ENCODE measurements at places on chromosomes 16 and 17.

- no peak for DNase-seq
These were observed 19.5 kb upstream of the USP10 start for GRCh38 chr16:84680165-84680842.

- DNase-seq = no peak
These were observed 320.0 kb downstream of the FOXL1 start for GRCh38 chr16:86898386-86898785.

GRCh38 chr17:74597069-74597790 is 5.1 kb upstream of the CD300LD start:
- DNase-seq = no peak

GRCh38 chr16:11836650-11837244 is 14.6 kb downstream of the RSL1D1 start:
- DNase-seq = no peak

DNA sequence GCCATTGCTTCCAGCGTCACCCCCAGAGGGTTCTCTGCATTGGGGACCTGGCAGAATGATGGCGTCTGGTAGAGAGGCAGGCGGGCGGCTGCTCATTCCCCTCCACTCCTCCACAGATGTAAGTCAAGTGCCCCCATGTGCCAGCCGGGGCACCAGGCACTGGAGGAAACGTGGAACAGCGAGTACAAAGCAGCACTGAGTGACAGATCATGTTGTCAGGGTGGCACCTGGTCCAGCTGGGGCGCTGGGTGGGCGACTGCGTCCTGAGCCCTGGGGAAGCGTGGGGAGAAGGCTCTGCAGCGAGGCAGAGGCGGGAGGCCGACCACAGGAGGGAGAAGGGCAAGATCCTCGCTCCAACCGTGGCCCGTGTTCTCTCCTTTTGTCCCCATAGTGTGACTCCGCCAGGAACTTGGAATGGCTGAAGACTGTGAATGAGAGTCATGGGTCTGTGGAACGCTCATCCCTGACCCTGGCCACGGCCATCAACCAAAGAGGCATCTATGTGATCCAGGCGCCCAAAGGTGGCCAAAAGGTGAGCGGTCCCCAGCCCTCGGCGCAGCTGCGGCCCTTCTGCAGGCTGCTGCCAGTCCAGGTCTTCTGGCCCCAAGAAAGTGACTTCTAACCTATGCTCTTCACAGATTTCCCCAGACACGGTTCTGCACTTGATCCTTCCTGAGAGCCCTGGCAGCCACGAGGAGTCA is 76.7 kb downstream of the RNF213 start:
- DNase-seq = no peak

GRCh38 chr16:89931305-89931896 is 8.3 kb downstream of the TUBB3 start:
- no peak for DNase-seq

DNA sequence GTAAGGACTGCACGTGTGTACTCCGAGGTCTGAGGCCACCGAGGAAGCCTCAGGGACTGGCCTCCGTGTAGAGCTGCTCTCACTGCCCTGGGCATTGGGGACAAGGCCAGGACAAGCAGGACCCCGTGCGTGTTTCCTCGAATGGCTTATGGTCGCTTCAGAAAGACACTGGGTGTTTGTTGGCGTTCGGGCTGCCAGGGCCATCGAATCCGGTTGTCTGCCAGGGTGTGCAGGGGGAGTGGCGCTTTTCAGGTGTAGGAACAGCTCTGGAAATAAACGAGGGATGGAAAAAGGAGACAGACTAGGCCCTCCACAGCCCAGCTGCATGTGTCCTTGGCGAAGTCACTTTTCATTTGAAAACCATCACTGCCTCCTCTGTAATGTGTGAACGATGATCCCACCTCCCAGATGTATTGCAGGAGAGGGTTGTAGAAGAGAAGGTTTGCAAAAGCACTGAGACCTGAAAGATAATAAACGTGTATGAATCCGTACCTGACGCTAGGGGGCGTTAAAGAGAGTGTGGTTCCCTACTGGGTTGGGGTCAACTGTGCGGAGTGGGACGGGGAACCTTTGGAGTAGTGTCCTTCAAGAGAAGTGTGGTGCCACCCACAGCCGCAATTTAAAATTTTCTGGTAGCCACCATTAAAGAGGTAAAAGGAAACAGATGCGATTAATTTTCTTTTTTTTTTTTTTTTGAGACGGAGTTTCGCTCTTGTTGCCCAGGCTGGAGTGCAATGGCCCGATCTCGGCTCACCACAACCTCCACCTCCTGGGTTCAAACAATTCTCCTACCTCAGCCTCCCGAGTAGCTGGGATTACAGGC is 2.1 kb upstream of the ZSCAN10 start:
- DNase-seq = peak; percentile 27

GRCh38 chr17:19958023-19958422 is 19.6 kb downstream of the AKAP10 start:
- no peak for DNase-seq

- no peak for DNase-seq
These were observed 43.5 kb downstream of the MAP1LC3B start for GRCh38 chr16:87435372-87436224.

GRCh38 chr17:12826431-12826830 is 37.1 kb downstream of the ARHGAP44 start:
- DNase-seq = no peak

DNA sequence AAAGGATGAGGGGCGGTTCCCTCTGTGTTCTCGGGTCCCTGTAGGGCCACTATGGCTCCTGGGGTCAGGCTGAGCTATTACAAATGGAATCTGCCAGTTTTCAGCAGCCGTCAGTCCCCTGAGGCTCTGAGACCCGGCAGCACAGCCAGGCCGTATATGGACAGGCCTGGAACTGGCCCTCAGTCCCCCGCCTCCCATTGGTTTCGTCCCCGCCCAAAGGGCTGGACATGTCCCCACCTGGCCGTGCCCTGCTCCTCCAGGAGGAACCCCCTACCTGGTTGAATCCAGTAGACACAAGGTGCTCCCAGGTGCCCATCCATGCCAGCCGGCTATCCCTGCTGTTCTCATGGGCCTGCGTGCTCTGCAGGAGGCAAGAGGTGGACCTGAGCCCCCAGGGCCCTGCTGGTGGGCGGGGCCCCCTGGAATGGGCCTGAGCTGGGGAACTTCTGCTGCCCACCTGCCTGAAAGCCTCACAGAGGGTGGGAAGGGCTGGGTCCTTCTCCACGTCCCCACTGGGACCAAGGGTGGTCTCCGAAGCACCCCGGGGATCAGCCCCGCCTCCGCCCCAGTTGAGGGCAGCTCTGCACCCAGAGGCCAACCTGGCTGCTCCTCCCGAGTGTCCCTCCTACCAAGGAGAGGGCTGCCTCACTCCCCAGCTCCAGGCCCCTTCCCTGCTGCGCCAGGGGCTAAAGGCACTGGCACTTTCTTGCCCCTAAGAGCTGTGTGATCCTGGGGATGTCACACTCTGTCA is 16.8 kb downstream of the VASN start:
- no peak for DNase-seq

- DNase-seq = no peak
These were observed 34.4 kb downstream of the CPD start for GRCh38 chr17:30413109-30413508.

- DNase-seq = no peak
These were observed 298.8 kb upstream of the IRX3 start for GRCh38 chr16:54585094-54585997.

DNA sequence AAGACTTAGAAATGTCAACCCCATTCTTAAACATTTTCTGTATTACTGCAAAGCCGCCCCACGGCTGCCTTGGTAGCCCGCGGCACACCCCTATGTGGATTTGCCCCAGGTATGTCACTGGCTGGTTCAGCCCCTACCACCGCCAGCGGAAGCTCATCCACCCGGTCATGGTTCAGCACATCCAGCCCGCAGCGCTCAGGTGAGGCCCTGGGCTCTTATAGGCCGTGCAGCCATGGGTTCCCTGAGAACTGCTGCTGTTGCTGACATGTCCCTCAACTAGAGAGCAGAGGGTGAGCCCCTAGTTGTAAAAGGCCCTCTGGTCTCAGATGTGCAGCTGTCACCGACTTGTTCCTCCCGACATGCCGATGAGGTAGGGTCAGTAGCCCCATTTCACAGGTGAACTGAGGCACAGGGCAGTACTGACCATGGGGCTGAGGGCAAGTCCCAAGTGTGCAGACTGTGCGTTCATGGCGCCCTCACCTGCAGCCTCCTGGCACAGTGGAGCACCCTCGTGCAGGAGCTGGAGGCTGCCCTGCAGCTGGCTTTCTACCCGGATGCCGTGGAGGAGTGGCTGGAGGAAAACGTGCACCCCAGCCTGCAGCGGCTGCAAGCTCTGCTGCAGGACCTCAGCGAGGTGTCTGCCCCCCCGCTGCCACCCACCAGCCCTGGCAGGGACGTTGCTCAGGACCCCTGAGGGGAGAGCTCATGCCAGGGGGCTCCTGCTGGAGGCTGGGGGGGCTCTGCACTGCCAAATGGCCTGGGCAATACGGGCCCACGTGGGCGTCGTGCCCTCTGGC is 8.7 kb downstream of the CYBC1 start:
- DNase-seq = no peak

DNA sequence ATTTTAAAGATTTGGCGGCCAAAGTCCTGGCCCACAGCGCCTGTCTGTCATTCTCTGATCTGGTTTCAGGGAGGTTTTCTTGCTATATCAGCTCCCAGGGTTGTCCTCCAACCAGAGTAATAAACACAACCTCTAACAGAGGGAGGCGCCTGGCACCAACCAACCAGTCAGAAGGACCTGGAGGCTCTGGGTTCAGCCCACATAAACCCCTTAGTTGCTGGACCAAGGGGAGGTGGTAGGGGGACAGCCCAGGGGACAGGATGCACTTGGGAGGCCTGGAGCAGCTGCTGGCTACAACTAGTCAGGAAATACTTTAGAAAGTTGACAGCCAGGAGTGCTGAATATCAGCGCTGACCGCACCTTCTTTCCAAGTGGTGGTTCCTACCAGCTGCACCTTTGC is 41.7 kb upstream of the CDRT4 start:
- DNase-seq = no peak

DNA sequence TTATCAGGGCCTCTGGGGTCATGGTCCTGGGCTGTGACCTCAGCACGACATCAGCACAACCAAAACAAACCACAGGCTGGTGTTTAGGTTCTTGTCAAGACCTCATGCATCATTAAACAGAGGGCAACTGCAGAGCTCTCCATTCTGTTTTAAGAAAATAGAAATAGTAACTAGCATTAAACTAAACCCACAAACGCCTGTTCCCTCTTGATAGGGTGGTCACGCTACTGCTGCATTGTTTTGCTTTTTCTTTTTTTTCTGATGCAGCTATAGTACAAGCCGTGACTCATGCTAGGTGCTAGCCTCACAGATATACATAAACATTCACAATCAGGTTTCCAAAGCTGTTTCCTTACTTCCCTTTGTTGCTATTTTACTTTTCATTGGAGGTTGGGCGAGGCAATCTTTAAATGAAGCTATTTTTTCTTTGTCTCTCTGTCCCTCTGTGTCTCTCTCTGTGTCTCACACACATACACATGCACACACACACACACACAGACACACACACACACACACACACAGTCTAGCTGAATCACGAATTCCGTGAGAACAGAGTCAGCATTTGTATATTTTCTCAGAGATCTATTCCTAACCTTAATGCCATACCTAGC is 310.3 kb downstream of the CDH13 start:
- no peak for DNase-seq

DNA sequence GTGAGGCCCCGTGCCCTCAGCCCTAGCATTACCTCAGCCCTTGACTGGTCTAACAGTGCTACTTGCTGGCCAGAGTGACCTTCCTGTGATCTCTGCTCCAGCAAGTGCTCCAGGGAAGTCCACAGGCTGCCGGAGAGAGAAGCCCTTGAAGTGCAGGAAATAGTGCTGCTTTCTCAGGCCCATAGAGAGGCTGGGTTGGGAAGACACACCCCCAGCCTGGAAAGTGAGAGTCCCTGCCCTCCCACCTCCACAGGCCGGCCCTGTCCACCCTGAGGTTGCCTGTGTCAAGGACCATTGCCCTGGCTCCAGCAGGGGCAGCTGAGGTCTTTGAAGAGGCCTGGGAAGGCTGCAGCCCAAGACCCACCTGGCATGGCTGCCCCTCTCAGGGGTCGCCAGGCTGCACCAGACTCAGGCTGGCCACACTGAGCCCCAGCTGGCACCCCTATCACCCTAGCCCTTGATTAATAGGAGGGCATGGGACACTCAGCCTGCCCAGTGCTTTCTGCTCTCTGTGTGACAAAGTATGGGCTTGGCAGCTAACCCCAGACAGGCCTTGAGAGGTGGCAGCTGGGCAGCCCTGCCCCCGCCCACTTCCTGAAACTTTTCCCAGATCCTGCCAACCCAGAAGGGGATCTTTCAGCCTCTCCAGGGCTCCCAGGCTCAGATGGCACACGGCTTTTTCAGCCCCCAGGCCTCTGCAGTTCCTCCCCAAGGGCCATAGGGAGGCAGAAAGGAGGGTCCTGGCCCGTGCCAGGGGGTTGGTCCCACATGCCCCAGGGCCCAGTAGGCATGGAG is 21.7 kb downstream of the ATP6V0D1 start:
- DNase-seq = no peak

GRCh38 chr17:44122816-44123355 is 555 bp downstream of the HDAC5 start:
- peak; percentile 13 for DNase-seq

DNA sequence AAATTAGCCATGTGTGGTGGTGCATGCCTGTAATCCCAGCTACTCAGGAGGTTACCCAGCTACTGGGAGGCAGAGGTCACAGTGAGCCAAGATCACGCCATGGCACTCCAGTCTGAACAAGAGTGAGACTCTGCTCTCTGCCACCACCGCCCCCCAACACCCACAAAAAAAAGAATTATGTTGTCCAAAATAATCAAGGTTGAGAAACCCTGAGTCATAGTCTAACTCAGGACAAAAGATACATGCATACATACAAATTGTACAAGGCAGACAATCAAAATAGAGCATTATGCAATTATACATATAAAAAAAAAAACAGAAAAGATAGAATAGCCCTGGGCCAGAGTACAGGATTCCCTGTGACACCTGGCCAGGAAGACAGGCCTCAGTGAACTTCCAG is 6.6 kb upstream of the KPNB1 start:
- DNase-seq = no peak

GRCh38 chr16:3744018-3744417 is 26.7 kb upstream of the TRAP1 start:
- DNase-seq = no peak

GRCh38 chr17:17757956-17758845 is 76.9 kb downstream of the RAI1 start:
- DNase-seq = no peak

GRCh38 chr16:12403746-12404658 is 399.7 kb downstream of the CPPED1 start:
- no peak for DNase-seq

DNA sequence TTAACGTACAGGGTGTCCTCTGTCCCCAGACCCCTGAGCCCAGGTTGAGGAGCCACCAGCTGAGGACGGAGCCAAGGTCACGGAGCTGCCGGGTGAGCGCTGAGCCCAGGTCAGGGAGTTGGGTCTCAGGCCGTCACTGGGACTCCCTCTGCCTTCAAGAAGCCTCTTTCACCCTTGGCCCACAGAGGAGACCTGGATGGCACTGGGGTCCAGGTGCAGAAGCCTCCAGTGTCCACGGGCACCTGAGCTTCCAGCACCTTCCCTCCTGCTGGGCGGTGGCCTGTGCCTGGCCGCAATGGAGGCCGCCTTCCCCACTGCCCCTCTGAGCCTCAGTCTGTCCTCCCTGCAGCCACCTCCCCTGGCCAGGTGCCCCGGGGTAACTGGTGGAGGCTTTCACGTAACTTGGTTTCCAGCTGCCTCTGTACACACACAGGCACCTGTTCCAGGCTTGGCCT is 31.6 kb upstream of the CDH15 start:
- DNase-seq = no peak

GRCh38 chr16:49108611-49109010 is 173.0 kb downstream of the CBLN1 start:
- DNase-seq = no peak

Data from activated CD4-positive, alpha-beta T cell treated with anti-CD3 and anti-CD28 coated beads, Interleukin-2, amount 50 U/mL, for 4 hours (primary cell).